ENCODE measurements at places on chromosomes 4 and X.

- DNase-seq = no peak
Measured at GRCh38 chr4:174222266-174222872, 61.1 kb downstream of the FBXO8 start.

DNA sequence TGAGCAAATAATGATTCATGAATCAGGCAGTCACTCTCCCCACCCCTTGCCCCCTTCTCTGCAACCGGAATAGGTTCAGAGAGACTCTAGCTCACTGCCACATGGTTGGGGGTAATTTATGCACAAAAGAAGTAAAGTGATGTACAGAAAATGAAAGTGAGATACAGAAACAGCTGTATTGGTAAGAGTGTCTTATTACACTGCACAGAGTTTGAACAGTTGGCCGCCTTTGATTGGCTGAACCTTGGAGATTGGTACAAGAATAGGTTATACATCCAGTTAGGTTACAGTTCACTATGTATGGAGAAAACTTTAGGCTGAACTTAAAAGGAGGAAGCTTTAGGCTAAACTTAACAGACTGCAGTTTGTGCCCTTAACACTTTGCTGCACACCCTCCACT, 34.6 kb upstream of the DIAPH2 start:
- no peak for DNase-seq

- no peak for DNase-seq
Measured at GRCh38 chr4:186918466-186918865, 194.8 kb upstream of the FAT1 start.

GRCh38 chr4:56743550-56743949, 62.5 kb upstream of the HOPX start:
- no peak for DNase-seq

GRCh38 chrX:29666366-29666765, 549.0 kb upstream of the MAGEB2 start:
- DNase-seq = no peak

- no peak for DNase-seq
Measured at GRCh38 chrX:70033348-70034051, 16.2 kb downstream of the AWAT2 start.
